ENCODE measurements at places on chromosomes 1 and 21.
A peak's percentile ranks its signal among the peaks of the same experiment; 100 is the strongest.

DNA sequence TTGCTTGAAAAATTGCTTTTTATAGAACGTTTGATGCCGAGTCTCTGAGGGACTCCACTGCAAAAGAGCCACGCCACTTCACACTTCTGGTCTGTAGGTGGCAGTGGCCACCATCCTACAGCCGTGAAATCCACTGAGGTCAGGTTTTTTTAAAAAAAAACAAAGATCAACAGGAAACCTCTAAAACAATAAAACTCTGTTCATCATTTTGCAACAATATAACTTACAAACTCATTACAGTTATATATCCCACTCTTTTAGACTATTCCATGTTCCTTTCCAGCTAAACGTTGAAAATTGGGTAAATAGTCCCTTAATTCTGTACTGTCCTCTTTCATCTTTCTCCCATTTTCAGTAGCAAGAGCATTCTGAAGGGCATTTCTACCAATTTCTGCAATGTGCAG lies 64.6 kb upstream of the FMN2 start:
- DNase-seq: no peak

GRCh38 chr1:84720221-84720780 lies 30.0 kb upstream of the SSX2IP start:
- DNase-seq: no peak

DNA sequence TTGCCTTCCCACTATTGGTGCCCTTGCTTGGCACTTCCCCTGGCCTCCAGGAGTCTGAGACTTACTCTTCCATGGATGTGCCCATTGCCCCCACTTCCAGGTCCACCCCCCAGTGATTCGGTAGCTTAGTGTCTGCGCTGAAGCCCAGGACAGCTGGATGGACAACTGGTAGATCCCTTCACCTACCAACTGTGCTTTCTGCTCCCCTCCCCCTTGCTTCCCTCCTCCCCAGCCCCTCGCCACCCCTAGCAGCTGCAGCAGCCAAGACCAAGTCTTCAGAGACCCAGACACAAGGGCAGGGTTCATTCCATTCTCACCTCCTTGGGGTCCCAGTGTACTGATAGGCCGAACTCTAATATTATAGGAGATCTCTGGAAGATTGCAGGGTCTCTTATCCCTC lies 6.9 kb downstream of the LMNA start:
- peak; percentile 16 for DNase-seq

- no peak for DNase-seq
Observed at GRCh38 chr1:204735042-204735441, 49.5 kb upstream of the LRRN2 start.

GRCh38 chr1:53896635-53897229 lies 2.7 kb downstream of the DIO1 start:
- DNase-seq: no peak

Measured in CD4-positive, alpha-beta T cell treated with Interleukin-4 for 1 hour (primary cell).